ENCODE measurements at places on chromosomes 12 and 14.

DNA sequence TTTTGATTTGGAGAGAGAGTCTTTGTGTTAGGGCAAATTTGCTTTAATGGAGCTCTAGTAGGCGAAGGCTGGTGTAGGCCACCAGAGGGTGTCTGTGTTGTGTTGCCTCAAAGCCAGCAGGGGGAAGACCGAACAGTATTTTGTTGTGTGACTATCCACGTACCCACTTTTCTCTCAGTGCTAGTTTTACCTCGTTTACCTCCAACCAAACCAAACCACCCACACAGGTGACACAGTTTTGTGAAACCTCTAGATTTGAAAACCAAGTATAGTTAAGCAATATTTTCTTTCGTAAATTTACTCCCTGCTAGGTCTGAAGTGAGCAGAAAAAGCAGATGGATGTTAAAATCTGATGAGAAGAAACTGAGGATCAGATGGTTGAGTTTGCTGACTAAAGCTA, 36.3 kb upstream of the NPFF start:
- DNase-seq = peak; percentile 31

GRCh38 chr12:100553936-100554335, 19.5 kb upstream of the GAS2L3 start:
- DNase-seq = no peak

GRCh38 chr12:6345319-6346091, 3.6 kb upstream of the TNFRSF1A start:
- DNase-seq = no peak

- DNase-seq = no peak
Observed at GRCh38 chr14:104114421-104115130, 23.8 kb upstream of the KIF26A start.

DNA sequence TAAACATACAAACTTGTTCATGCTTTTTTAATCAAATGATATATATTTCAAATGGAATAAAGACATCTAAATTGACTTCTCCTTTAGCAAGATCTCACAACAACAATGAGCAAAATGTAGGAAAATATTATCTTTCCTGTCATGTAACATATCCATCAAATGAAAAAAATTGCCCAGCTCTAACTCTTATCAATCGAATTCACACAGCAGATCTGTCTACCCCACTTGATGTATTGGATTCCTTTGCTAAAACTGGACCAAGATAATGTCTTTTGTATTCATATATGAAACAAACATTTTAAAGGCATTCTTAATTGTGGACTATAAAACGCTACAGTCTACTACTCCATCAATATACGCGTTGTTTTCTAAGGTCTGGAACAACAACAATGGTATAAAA, 218.0 kb downstream of the SOX5 start:
- DNase-seq = no peak

DNA sequence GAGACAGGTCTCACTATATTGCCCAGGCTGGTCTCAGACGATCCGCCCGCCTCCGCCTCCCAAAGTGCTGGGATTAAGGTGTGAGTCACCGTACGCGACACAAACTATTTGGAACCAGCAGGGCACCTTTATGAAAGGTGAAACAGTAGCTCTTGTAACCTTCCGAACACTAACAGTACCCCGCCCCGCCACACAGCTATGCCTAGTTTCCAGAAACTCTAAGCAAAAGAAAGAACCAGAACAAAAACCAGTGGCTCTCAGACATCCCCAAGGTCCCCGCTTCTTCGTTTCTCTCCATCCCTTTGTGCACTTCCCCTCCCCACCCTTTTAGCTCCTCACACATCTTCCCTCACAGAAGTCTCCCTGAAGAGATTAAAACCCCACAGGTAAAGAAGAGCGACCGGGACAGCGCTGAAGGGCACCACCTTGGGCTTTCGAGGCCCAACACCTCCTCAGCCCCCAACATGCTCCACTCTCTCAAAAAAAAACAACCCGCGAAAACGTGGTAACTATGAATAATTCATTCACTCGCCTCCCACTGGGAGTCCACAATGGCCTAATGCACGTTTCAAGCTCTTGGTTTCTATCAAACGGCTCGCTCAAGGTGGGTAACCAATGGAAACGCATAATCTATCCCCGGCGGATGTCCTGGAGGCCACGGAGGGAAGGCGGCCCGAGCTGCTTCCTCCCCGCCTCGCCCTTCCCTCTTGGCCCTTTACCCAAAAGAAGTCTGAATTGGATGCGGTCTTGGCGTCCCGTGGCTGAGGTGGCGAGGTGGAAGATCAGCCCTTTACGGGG, 877 bp downstream of the BAG5 start:
- DNase-seq = no peak

GRCh38 chr12:19623751-19624399, 184.6 kb downstream of the AEBP2 start:
- DNase-seq = no peak

DNA sequence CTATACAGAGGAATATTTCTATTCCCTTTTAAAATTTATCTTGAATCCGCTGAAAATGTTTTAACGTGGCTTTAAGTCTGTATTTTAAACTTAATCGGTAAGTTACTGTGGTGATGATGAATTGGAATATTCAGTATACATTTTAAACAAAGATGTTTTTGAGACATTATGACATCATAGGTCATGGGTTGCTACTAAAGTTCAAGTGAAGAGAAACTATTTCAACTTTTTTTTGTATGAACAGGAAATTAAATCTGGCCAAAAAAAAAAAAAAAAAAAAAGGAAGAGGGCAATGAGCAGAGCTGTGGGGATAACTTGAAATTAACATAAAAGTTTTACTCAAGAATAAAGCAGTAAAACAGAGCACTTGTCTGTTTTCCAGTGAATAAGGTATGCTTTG, 109.0 kb downstream of the PLEKHA5 start:
- DNase-seq = no peak

DNA sequence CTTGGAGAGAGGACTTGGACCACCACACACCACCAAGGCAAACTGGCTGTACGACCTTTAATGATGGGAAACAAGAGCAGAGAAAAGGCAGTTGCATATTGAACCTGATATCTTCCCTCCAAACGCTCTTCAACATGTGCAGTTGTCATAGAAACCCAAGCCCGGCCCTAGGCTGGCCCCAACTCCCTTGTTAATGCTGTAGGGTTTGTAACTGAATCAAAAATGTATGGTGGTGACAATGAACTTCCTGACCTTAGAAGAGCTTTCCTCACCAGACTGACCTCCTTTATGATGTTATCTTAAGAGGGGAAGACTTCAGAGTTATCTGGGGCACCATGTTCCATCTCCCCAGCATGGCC, 12.3 kb downstream of the APOLD1 start:
- no peak for DNase-seq

GRCh38 chr12:119728444-119728745, 60.5 kb downstream of the PRKAB1 start:
- no peak for DNase-seq

GRCh38 chr14:99687284-99688209, 3.4 kb downstream of the CYP46A1 start:
- no peak for DNase-seq

- DNase-seq = no peak
Observed at GRCh38 chr14:59811815-59812214, 58.8 kb downstream of the RTN1 start.

GRCh38 chr12:67482751-67483661, 165.5 kb upstream of the DYRK2 start:
- no peak for DNase-seq

DNA sequence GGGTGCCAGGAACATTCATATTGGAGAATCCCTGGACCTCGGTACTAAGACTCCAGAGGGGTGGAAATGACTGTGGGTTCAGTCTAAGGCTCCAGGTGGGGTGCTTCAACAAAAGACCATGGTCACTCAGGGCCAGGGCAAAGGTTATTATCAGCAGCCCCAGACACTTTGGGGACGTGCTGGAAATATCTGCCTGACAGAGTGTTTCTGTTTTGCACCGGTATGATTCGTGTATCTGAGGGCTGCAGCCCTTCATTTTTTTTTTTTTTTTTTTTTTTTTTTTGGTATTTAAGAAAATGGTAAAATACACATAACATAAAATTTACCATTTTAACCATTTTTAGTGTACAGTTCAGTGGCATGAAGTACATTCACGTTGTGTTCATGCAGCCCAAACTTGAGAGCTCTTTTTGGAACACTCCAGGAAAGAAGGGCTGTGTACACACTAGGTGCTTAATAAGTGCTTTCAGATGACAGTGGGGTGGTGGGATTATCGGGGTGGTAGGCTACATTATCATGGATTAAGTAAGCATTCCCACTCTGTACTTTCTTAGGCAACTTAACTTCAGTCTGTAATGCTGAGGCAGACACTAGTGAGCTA, 120.3 kb downstream of the CHST11 start:
- DNase-seq = no peak

DNA sequence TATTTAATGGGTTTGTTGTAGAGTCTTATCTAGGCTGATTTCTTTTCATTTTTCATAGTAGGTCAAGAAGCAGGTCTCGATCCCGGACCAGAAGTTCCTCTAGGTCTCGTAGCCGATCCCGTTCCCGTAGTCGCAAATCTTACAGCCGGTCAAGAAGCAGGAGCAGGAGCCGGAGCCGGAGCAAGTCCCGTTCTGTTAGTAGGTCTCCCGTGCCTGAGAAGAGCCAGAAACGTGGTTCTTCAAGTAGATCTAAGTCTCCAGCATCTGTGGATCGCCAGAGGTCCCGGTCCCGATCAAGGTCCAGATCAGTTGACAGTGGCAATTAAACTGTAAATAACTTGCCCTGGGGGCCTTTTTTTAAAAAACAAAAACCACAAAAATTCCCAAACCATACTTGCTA, 4.2 kb downstream of the SRSF5 start:
- no peak for DNase-seq

- no peak for DNase-seq
Observed at GRCh38 chr14:99850709-99851108, 57.5 kb downstream of the EML1 start.

GRCh38 chr14:78018283-78018682, 151.9 kb upstream of the NRXN3 start:
- no peak for DNase-seq

- DNase-seq = peak; percentile 42
Observed at GRCh38 chr14:99479906-99480869, at the start of gene SETD3. SETD3 (minus strand) TSS chr14:99480859; CDS start chr14:99465805, 15,054 bp downstream.

DNA sequence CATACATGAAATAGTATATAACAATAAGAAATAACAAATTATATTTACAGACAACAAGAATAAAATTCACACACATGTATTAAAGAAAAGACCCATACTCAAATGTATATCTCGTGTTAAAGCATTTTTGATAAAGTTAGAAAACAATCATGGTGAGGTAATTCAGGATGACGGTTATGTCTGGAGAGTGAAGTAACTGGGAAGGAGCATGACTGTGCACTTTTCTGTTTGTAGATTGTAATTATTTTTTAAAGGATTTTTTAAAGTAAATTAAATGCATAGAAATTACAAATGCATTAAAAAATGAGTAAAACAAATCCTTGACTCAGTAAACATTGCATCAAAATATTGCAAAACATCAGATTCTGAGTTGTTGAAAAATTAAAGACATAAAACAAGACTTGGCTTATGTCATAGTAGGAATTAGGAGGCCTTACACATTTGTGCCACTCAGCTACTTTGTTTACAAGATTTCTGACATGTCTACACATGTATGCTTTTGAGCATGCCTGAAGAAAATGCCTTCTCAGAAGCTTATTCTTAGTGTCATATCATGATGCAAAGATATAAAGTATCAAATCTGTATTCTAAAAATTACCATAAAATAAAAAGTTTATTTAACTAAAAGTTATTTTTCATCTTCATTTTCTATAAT, 1325.1 kb downstream of the SLC16A7 start:
- no peak for DNase-seq

- DNase-seq = no peak
Observed at GRCh38 chr14:77601846-77602619, 14.4 kb downstream of the SPTLC2 start.

DNA sequence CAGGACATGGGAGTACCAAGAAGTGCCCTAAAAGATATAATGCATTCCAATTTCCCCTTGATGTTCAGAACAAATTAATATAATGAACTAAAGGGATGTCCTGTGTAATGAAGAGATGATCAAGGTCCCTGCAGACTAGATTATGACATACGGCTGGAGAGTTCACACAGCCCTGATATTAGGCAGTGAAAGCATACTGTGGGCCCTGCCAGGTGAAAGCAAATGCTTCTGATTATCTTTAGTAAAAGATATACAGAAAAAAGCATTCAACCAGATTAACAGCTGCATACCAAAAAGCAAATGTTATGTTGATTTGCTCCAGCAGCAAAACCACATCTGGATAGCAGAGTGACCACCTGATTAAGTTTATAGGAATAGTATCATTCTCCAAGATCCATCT, 12.1 kb downstream of the HIGD1C start:
- DNase-seq = no peak

DNA sequence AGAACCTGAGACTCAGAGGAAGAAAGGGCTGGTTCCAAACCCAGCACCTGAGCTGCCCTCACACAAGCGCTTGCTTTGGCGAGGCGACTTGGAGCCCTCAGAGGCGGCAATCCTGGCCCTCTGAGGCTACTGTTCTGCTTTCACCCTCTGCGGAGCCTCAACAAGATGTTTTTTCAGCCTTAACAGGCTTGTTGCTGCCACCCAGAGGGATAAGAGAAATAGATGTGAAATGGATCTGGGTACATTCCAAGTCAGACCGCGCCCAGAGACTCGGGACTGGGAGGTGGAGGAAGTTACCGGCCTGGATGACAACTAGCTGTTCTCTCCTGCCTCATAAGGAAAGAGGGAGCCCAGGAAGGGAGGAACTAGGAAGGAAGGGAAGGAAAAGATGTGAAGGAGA, 89.6 kb downstream of the TTC7B start:
- no peak for DNase-seq

GRCh38 chr12:70083677-70084020, 159.6 kb upstream of the CNOT2 start:
- DNase-seq = no peak

DNA sequence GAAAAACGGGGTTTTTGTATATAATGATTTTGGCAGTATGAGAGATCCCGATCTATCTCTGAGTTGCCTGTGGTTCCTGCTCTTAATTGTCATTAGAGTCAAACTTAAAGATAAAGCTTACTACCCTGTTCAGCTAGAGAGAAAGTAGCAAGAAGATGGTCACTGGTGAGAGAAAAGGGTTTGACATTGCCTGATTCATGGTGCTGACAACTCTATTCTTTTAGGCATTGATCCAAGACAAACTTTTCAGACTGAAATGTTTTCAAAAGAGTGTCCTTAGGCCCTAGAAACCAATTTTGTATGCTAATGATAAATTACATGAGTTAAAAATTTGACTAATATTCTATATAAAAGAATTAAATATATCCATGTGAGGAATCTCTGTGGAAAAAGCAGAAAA, 35.1 kb downstream of the PELI2 start:
- DNase-seq = no peak

All from NCI-H524 (cell line).